SK-MEL-5 (cell line): ENCODE measurements at places on chromosomes 1 and 21. TPM values are rescaled to one million over a fixed set of nuclear protein-coding genes. Genes with fewer than 3 reads are reported as not detected.

- DNase-seq = peak; percentile 94
Observed at GRCh38 chr1:21939650-21940374, 2.7 kb upstream of the HSPG2 start.

DNA sequence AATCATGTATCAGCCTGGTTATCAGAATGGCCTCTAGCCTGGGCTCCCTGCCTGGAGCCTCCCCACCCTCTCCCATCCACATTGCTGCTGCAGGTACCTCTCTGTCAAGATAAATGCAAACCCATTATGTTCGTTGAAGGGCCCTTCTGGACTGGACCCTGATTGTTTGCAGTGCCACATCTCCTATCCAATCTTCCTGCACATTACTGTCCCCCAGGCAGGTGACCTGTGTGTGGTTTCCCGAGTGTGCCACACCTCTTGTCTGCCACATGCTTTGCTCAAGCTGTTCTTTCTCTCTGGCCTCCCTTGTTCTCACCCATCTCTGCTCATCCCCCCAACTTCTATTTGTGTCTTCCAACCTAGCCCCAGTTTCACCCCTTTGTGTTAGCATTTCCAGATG is 32.4 kb downstream of the IER5 start:
- DNase-seq = no peak

GRCh38 chr1:207960346-207960745 is 49.4 kb upstream of the CD34 start:
- DNase-seq = no peak

GRCh38 chr1:77652268-77652667 is 30.2 kb downstream of the ZZZ3 start:
- DNase-seq = no peak

- DNase-seq = no peak
Observed at GRCh38 chr21:33113131-33113530, 43.2 kb downstream of the OLIG1 start.

DNA sequence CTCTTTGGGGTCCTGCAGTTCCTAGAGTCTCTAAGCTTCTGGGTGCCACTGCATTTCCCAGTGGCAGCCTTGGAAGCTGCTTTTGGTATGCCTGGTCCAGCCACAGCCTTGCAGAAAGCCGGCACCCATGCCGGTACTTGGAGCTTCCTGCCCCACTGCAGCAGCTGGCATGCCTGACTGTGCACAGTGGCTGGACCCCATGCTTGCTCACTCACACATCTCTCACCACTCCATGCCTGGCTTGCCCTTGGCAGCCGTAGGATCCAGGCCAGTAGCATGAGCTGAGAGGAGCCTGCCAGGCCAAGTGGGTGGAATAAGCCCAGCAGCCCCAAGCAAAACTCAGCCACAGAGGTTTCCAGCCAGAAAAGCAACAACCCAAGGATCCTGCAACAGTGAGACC is 20.3 kb upstream of the FNBP1L start:
- DNase-seq = no peak

Gene ARID1A
- 11.1 and 11.2 TPM in 2 replicates for total RNA-seq

Gene GBP2
- 1.4 and 3.4 TPM in 2 replicates for total RNA-seq

Gene YARS1
- 137 and 153 TPM in 2 replicates for total RNA-seq
